ENCODE measurements at places on chromosomes 1 and 21.

GRCh38 chr1:246214708-246215509, 292.2 kb downstream of the SMYD3 start:
- DNase-seq, result peak; percentile 66

GRCh38 chr1:214321705-214322453, 40.9 kb downstream of the SMYD2 start:
- DNase-seq, result no peak

- no peak for DNase-seq
These were observed 72.8 kb downstream of the CD2 start for GRCh38 chr1:116826818-116827606.

- no peak for DNase-seq
These were observed 11.5 kb downstream of the PTCH2 start for GRCh38 chr1:44831516-44831915.

GRCh38 chr1:60153961-60154360, 80.4 kb upstream of the C1orf87 start:
- DNase-seq, result no peak
